ENCODE measurements at places on chromosomes 2 and 18.

GRCh38 chr2:84388133-84388532 is 70.9 kb downstream of the SUCLG1 start:
- no peak overlapping the region for H3K4me3 ChIP-seq
- no peaks in the 10 kb centered on the region for H3K4me1 ChIP-seq
- DNase-seq = no peak
- no peak overlapping the region for H3K27ac ChIP-seq
- H3K36me3 ChIP-seq = no peaks in the 10 kb centered on the region

DNA sequence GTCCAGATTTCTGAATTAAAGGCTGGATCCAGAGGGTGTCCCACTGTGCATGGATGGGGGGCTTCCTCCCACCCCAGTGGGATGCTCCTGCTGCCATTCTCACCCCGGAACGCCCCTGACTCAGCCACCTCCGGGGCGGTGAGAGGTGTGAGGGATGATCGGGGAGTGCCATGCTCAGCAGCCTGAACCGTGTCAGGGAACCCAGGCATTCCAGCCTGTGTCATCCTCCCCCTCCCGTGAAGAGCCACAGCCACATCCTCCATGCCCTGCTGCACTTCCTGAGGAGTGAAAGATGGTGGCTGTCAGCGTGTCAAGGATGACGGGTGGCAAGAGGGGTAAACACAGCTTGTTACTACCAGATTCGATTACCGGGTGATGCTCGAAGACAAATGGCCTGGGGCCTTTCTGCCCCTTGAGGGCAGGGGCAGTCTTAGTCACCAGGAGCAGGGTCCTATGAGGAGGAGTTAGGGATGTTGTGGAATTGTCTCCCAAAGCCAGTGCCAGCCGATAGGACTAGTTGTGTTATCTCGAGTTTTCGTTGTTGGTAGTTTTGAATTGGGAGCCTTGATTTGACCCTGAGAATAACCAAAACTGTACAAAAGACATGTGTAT is 80.8 kb downstream of the TCF7L1 start:
- H3K4me1 ChIP-seq = peaks cover 25% of the 10 kb centered on the region
- no peaks in the 10 kb centered on the region for H3K27me3 ChIP-seq
- peak; percentile 52 for DNase-seq

- H3K27me3 ChIP-seq = no peaks in the 10 kb centered on the region
- H3K4me1 ChIP-seq = peaks cover 15% of the 10 kb centered on the region
- DNase-seq = no peak
- H3K4me3 ChIP-seq = no peak overlapping the region
Measured at GRCh38 chr2:232008907-232009638, 47.6 kb downstream of the DIS3L2 start.

DNA sequence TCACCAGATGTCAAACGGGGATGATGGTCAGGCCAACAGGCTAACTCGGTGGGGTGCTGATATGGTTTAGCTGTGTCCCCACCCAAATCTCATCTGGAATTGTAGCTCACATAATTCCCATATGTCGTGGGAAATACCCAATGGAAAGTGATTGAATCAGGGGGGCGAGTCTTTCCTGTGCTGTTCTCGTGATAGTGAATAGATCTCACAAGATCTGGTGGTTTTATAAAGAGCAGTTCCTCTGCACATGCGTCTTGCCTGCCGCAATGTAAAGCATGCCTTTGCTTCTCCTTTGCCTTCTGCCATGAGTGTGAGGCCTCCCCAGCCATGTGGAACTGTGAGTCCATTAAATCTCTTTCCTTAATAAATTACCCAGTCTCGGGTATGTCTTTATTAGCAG is 74.4 kb upstream of the YWHAQ start:
- no peak for DNase-seq
- H3K36me3 ChIP-seq = no peaks in the 10 kb centered on the region
- no peak overlapping the region for H3K4me3 ChIP-seq
- H3K27ac ChIP-seq = no peak overlapping the region
- H3K4me1 ChIP-seq = no peaks in the 10 kb centered on the region
- no peaks in the 10 kb centered on the region for H3K27me3 ChIP-seq

DNA sequence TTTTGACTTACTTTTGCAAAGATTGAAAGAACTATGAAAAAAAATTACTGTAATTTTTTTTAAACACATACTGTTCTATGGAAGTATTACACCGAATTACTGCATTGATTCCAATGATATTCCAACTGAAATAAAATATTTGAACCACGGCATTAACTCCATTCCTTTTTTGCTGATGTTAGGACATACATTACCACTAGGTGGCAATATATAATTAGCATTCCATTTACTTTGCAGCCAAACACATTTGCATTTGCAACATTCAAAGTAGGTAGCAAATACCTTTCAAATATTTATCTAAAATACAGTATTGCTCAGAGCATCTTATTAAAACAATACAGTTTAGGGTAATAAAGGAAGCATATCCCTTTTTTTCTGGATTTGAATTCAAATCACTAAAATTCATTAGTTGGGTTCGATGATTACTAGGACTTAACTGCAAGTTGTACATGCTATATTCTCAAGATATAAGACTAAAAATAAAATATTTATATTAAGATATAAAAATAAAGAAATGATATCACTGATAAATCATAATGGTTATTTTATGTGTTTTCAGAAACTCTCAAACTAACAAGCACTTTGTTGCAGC is 31.3 kb downstream of the LANCL1 start:
- peaks cover 4% of the 10 kb centered on the region for H3K4me1 ChIP-seq
- no peaks in the 10 kb centered on the region for H3K27me3 ChIP-seq
- H3K4me3 ChIP-seq = no peak overlapping the region
- no peak for DNase-seq
- H3K36me3 ChIP-seq = peaks cover 5% of the 10 kb centered on the region
